Ammon's horn (tissue), 1 donor: ENCODE measurements at places on chromosomes 12 and 14.

- DNase-seq = no peak
Measured at GRCh38 chr14:69010648-69011047, 31.5 kb upstream of the ACTN1 start.

GRCh38 chr12:104964856-104965205 is 6.7 kb upstream of the SLC41A2 start:
- DNase-seq = no peak

GRCh38 chr14:80930836-80931389 is 10.6 kb downstream of the CEP128 start:
- no peak for DNase-seq

DNA sequence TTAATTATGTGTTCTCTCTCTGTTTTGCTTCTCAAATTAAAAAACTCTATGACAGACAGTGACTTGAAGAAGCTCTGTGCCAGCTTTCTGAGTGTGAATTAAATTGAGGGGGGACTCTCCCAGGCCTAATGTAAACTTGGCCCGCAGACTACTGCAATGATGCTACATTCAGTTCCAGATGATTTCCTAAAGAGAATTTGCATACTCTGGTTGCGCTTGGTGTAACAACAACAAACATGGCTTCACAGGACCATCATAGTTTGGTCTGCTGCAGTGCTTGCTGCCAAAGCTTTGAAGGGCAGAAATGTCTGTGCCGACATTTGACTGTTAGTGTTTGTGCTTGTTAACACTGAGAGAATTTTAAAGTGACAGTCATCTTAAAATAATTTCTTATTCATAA is 25.0 kb downstream of the CFAP54 start:
- no peak for DNase-seq

DNA sequence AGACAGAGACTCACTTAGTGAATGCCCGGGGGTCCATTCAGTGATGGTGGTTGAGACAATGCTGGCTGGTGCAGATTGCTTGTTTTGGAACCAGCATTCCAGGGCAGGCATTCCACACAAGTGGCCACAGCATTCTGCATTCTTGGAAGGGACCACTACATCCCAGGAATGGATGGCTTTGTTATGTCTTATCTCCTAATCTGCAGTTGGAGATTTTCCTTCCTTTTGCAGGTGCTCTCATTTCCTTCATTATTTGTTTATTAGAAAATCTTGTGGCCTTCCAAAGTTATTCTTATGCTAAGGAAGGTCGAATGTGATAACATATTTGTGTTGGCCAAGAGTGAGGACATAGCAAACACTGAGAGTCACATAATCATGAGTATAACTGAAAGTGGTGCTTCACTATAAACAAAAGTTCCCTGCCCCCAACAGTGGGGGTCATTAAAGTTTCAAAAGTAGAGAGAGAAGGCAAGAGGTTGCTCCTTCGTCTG is 66.0 kb downstream of the BMP4 start:
- DNase-seq = no peak

DNA sequence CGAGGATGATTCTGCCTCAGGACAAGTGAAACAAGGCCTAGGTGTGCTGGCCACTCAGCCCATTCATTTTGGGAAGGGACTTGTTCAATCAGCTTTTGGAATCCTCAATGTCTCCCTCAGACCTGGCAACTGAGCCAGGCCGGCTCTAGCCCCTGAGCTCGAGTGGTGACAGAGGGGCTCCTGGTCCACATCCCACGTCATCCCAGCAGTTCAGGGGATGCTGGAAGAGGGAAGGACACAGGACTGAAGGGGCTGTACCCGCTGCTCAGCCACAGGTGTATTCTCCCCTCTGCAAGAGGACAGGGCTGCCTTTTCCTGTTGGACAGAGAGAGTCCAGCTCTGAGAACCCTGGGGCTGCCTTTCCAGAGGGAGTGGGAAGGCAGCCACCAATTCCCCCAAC is 244.6 kb upstream of the SFSWAP start:
- no peak for DNase-seq
